ENCODE measurements at places on chromosomes 2 and 18.
A peak's percentile ranks its signal among the peaks of the same experiment; 100 is the strongest.

DNA sequence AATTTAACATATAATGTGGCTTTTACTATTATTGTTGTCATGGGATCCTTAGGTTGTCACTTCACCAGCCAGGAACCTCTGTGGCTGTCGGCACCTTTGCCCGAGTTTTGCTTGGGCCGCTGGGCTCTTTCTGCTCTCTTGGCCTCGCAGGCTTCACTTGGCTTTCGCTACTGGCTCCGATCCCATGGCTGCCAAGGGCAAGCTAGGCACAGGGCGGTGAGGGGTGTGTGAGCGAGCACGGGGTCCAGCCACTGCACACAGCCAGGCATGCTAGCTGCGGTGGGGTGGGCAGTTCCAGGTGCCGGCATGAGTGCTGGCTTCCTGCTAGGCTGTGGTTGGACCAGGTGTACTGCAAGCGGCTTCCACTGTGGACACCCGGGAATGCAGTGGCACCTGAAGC lies 23.4 kb upstream of the RAPGEF4 start:
- DNase-seq: no peak

GRCh38 chr2:159072795-159073194 lies 104.4 kb downstream of the TANC1 start:
- DNase-seq: no peak

DNA sequence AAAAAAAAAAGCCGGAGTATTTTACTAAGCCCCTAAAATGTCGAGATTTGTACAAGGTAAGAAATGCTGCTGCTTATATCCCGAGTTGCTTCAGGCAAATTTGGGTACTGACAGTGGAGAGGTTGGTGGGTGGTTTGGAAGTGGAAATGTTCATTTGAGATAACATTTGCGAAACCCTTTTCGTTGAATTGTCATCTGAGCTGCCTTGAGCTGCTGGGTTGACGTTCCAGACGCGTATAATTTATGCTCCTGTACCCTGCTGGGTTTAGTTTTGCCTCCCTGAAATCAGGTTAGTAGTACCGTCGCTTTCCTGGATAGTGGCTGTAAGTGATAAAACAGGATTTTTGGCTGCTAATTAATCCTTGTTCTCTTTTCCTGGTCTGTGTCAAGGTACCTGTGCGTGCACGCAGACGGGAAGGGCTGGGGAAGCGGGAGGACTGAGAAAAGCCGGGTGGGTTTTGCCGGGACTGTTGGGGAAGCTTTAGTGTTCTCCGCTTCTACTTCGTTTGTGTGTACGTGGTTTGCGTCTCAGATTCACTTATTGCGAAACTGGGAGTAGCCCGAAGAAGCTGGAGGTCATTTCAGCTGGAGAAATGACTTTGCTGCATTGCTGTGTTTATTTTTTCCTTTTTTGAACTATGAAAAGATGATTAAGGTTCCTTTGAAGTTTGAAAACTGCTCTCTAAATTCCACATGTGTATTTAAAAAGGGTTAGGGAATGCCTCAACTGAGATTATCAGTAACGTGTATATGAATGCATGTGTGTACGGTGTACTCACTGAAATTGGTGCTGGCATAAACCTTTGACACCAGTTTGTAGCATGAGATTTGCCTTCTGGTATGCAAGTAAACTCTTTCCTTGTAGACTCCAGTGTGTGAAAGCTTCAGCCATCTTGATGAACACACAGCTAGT lies 709 bp downstream of the UGP2 start:
- DNase-seq: no peak

DNA sequence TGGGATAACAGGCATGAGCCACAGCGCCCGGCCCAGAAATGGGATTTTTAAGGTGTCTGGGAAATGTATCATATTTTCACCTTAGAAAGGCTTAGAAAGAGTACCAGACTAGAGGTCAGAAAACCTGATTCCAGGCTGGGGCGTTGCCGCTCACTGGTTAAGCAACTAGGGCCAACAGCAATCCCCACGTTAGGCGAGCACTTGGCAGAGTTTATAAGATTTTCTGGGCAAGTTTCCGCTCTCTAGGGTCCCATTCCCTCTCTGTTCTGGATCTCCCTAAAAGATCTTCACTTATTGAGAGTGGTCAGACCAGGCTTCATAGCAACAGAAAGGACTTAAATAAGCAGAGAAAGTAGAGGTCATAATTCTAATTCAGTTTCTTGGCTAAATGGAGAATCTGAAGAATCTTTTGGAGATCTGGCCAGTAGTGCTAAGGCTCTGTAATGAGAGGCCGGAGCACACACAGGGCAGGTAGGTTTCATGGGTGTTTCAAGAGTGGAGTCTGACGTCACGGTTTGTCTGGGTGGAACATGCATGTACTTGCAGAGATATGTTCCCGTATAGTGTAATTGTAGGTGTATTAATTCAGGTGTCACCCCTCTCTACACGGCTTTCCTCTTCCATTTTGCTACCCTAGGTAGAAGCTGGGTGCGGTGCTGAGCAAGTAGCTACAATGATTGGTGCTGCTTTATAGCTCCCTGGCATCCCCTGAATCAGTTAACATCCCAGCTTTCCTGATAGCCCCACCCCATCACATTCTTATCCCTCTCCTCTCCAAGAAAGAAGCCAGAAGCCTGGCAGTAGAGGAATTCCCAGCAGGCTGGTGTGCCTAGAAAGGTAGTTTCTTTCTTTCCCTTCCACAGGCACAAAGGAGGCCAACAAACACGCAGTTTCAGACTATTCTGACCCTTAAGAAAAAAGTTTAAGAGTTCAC lies 4.4 kb upstream of the SMAD7 start:
- no peak for DNase-seq

- DNase-seq: peak; percentile 14
Measured at GRCh38 chr2:26847655-26848335, at the start of gene DPYSL5. TSS of gene DPYSL5 (plus strand) at chr2:26848132. CDS start at chr2:26898500, 50,368 bp downstream.

- DNase-seq: no peak
Measured at GRCh38 chr2:47870641-47871540, 35.4 kb downstream of the FBXO11 start.

DNA sequence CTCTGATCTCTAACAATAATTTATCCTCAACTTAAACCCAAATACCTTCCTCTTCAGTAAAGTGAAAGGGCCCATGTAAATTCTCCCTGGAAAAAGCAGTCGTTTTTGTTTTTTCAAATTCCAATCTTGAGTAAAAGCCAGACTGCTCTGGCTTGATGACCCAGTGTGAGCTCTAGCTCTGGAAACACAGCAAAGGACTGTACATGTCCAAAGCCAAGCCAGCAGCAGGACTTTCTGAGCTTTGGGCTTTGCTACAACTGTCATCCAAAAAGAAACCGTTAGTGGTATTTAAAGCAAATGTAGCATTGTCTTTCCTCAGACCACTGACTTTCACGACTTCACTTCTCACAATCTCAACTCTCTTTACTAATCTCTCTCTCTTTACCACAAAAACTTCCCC lies 25.4 kb downstream of the SH3YL1 start:
- DNase-seq: no peak

- no peak for DNase-seq
Measured at GRCh38 chr2:54964271-54964670, 86.0 kb downstream of the RTN4 start.

GRCh38 chr2:237575869-237576862 lies 9.8 kb downstream of the PRLH start:
- DNase-seq: no peak

DNA sequence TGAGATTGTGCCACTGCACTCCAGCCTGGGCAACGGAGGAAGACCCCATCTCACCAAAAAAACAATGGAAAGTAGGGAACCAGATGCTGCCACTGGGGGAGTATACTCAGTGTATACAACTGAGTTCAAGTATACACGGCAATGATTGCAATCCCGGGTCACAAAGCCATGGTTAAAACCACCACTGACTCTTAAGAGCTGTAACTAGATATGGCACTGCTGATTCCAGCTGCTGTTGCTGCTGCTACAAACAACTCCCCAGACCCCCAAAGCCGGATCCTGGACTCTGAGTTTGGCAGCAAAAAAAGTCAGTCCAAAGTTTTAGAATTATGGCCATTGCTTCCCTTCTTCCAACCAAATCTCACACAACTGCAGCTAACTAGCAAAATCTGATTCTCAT lies 43.7 kb upstream of the COX7A2L start:
- no peak for DNase-seq

- DNase-seq: no peak
Measured at GRCh38 chr2:142218471-142218870, 87.7 kb upstream of the LRP1B start.

DNA sequence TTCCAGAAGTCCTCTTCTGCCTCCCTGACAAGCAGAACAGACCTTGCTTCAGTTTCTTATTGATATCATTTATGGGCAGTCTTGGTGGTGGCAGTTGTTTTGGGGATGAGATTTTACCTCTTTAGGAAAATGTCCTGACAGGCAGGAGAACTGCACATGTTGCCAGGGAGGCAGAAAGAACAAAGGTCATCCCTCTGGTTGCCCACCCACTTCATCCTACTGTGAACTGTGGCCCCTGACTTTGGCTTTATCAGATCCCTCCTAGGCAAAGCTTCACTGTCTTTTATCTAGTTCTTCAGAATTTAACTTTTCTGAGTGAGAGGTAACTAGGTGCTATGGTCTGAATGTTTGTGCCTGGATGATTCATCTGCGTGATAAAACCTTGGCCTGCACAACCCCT lies 2071.3 kb upstream of the CELF4 start:
- no peak for DNase-seq

DNA sequence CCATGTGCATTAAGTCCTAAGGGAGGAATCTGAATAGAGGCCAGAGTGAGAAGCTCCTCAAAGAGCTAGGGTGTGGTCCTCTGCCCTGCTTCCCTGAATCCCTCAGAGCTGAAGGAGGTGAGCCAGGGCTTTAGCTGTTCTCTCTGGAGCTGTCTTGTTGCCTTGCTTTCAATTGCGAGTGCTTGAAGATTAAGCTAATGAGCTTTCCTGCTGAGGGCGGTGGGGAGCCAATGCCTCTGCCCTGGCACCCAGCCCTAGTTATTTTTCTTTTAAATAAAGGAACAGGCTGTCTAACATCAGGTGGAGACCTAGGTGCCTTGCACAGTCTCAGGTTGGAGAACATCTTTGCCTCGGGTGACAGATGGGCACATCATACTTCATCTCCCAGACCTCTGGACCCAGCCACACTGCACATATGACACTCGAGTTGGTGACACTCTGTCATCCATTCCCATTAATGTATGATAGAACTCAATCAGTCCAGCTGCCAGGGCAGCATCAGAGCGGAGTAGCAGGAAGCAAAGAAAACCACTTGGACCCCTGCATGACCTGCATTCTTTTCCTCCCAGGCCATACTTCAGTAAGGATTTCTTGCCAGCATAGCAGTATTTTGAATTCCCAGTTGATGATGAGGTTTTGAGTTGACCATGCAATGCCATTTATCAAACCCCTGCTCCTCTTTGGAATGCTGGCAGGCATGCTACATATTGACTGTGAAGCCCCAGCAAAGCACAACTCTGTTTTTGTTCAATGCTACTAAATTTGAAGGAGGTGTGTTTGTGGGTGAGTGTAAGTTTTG lies 292.7 kb downstream of the RNF144A start:
- no peak for DNase-seq

GRCh38 chr2:210267698-210268097 lies 42.5 kb upstream of the ACADL start:
- DNase-seq: no peak

DNA sequence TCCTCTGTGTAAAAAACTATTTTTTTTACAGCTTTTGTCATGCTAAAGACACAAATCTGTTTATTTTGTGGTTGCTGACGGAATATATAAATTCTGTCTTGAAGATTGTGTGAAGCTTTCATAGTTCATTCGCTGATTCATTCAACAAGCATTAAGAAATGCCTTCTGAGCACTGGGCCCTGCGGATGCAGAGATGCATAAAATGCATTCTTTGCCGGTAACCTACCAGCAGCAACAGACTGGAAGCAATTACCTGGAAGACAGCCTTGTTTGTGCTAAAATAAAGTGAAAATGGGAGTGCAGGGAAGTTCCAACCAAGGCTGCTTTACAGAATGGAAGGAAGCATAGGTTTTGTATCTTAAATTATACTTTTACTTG lies 119.7 kb downstream of the PMAIP1 start:
- DNase-seq: no peak

DNA sequence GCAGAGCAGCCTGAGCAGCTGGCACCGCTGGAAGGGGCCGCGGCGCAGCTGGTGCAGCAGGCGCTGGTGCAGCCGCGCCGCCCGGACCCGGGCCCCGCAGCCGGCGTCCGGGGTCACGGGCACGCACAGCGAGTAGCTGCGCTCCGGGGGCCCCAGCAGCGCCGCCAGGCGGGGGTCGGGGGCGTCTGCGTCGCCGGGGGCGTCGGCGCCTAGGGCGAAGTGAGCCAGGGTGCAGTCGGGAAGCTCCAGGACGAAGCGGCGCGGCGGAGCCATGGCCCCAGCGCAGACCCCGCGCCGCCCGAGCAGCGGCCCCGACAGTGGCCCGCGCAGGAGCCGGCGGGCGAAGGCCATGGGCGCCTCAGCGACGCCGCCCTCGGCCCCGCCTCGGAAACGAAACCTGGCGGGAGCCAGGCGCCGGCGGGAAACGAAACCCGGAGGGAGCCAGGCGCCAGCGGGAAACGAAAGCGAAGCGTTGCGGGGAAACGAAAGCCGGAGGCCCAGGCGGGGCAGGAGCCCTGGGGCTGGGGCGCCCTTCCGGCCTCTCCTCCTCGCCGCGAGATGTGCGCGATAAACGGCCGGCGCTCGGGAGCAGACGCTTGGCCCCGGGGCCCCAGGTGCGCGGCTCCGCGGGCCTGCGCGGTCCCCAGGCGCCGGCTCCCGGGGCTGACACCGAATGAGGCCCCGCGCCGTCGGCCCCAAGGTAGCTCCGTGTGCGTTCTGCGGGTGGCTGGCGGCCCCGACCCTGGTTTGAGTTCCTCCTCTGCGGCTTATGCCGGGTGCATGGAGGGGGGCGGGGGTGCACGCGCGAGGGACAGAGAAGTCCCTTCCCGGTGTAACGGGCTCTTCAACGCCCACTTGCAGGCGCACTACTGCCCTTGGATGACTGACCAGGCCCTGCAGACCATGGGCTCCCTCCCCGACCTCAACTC lies at the start of gene CMPK2:
Gene CMPK2, minus strand, starts transcription at position 562 of the 929 bp plus-strand sequence. Its CDS starts 211 bp downstream, at position 351.
- DNase-seq: peak; percentile 77

DNA sequence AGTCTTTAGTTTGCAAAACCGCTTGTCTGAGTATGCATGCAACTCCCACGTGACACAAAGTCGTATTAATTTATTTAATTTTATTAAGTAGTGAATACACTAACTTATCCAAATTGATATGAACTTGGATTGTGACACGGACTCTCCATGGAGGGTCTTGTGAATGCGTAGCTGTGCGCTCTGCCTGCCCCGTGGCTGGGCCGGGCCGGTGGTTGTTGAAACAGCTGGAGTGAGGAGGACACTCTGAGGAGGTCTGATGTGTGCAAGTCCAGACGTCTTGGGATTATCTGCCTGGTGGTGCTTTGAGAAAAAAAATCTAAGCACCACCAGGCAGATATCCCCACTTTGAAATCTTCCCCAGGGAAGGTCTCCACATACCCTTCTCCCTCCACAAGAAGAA lies 41.0 kb upstream of the RBM44 start:
- no peak for DNase-seq

DNA sequence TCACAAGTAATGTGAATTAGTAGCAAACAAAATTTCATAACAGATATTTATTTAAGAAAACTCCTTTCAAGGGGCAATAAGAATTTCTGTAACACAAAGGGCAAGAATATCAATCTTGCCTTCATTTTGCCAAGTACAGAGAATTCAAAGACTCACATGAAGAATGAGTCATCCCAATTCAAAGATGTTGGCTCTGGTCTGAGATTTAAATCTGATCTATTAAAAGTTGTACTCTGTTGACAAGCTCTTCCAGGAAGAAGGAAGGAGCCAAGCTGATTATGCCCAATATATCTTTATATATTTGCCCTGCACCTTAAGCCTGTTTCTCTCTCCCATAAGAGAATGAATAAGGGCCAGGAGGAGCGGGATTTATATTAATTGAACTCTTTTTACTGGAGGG lies 55.9 kb upstream of the RPE start:
- DNase-seq: no peak

GRCh38 chr18:13375302-13376255 lies 157.0 kb downstream of the LDLRAD4 start:
- DNase-seq: peak; percentile 72

- no peak for DNase-seq
Measured at GRCh38 chr18:6010284-6010683, 115.0 kb upstream of the TMEM200C start.
